NCI-H1092 (cell line): ENCODE measurements at places on chromosomes 6 and 20.

GRCh38 chr20:57957411-57958049 lies 247.7 kb upstream of the PMEPA1 start:
- no peak for DNase-seq

- no peak for DNase-seq
These were observed 164.2 kb downstream of the SLC24A3 start for GRCh38 chr20:19376451-19377229.

- no peak for DNase-seq
These were observed 104.7 kb downstream of the PRDM13 start for GRCh38 chr6:99711302-99711701.

DNA sequence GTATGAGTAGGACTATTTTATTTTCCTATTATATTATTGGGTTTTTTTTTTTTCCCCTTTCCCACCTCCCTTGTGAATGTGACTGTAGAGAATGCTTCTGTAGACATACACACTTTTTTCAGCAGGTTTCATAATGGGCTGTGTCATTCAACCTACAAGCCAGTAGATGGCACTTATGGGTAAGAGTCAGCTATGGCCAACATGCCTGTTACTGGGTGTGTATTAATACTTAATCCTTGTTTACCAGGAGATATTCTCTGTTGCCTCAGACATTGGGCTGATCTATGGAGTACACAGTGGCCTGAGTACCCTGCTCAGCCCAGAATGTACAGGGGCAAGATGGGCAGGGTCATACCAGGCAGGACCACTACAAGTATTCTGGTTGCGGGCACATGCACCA lies 382.5 kb downstream of the EPHA7 start:
- no peak for DNase-seq

- no peak for DNase-seq
These were observed 146.6 kb downstream of the ZFAND3 start for GRCh38 chr6:37965964-37966676.

DNA sequence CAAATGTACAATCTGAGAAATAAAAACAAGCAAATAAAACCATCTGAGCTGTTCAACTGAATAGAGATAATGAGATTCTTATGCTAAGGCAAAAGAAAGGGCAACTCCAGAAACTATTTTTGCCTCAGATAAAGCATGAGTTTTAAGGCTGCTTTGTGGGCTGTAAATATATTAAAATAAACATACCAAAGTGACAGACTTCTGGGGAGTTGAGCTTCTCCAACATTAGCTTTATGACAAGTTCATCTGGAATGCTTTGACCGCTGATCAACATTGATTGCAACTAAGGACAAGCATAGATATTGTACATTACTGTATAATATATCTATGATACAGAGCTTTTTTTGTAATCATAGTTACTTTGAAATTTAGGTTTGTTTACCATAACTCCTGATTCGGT lies 19.3 kb downstream of the AK9 start:
- no peak for DNase-seq

DNA sequence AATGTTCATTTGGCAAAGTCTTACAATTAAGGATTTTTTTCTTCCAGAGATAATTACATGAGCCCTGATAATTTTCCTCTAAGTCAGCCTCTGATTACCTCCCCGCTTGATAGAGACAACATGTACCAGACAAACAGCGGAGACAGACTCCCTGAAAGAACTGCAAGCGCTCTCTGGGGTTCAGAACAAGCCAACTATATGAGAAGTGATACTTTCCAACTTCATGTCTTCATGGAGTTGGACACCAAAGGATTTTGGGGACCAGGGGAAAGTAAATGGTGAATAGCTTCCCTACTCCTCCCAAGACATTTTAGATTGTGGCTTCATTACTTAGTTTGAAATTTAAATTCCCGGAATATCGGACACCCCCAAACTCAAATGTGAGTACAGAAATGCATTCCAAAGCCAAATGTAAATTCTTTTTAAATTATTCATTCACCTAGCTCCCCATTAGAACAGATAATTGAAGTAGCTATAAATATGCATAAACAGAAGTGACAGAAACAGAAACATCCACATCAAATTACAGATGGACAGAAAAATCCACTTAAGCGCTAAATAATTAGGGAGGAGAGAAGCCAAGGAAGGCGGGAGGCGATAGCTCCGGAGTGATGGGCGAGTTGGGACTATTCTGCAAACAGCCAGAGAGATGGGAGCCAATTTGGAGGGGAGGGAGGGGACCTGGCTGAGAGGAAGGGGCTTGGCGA lies 129.7 kb upstream of the AKAP12 start:
- DNase-seq = no peak

DNA sequence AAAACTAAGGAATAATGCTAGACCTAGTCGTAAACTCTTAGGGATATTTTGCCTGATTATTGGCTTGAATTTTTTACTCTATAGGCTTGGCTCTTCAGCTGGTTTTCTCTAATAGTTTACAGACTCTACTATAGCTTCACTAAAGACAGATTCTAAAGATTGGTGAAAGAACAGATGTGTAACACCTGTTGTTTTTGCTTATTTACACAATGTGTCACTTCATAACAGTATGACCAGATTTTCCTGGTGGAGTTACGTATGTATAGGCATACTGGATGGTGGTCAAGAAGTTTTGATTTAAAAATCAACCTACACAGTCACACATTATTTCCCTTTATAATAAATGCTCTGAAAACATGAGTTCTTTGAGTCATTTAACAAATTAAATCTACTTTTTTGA lies 4.8 kb downstream of the COL19A1 start:
- DNase-seq = no peak
